ENCODE measurements at places on chromosomes 1 and 21.
A peak's percentile ranks its signal among the peaks of the same experiment; 100 is the strongest.

- DNase-seq = no peak
Observed at GRCh38 chr1:211340622-211341507, 14.2 kb downstream of the TRAF5 start.

DNA sequence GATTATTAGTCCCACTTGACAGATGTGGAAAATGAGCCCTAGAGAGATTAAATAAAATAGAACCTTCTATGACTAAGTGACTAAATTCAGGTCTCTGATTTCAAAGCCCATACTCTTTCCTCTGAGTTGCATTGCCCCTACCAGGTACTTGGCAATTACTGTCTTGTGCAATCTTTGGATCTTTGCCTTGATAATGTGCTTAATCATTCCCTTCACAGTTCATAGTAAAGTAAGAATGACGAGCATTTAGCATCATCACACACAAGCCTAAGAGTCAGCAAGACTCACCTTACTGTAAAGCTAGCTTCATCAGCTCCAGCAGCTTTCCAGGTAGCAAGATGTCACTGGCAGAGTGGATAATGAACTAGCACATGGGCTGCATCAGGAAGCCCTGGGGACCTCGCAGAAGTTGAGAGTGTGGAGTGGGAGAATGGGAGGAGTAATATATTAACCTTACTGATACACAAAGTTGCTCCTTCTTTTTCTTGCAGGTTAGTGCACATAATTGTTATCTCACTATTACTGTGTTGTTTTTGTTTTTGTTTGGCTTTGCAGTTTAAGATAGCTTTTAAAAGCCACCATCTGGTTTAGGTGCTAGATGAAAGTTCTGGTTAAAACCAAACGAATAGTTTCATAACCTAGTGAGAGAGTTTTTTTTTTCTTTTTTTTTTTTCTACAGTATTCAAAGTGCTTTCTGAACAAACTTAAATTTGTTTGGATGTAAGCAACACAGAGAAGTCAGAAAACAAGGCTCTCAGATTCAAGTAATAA, 71.8 kb downstream of the PBX1 start:
- peak; percentile 66 for DNase-seq

DNA sequence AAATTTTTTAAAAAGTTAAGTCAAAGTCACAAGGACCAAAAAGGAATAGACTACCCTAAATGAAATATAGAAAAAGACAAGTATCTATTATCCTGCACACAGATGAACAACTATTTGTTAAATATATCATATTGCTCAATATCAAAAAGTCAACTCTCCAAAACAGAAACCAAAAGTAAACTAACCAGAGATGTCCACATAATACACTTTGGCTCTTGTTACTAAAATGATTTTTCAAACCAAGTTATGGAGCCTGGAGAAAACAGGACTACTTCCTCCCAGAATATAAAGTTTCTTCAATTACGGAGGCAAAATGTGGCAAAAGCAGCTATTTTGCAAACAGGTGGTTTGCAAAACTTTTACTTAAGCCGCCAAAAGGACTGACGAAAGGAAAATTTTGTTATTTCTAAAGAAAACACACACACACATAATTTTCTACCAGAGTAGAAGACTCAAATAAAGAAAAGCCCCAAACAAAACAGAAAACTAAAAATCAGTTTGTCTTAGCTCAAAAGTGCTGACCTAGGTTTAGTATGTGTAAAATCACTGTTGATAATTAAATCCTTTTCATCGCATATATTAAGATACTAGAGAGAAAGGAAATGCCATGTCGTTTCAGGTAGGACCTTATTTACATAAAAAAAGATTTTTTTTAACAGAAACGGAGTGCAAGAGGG, 1.1 kb downstream of the DPYD start:
- DNase-seq = peak; percentile 58

DNA sequence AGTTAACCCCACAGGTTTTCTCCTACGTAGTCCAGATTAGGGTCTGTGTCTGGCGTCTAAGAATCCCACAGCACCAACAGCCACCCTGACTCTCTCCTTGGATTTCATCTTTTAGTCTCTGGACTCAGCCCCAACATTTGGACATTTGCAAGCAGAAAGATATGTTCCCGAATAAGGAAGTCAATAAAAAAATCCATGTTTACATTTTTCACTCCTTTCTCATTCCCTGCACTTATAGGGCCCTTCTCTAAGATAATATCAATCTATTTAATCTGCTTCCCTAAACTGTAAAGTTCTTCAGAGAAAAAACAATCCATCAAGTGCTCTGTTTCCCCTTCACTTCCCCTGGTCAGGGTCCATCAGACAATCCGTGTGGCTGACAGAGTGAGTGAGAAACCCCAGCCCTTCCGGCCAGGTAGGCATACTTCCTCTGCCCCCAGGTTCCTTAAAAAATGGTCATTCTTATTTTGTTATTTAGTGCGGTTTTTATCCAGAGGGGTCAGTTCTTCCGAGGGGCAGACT, 105.9 kb upstream of the CDC42BPA start:
- DNase-seq = no peak

GRCh38 chr1:84688463-84689061, 1.7 kb downstream of the SSX2IP start:
- DNase-seq = peak; percentile 43

DNA sequence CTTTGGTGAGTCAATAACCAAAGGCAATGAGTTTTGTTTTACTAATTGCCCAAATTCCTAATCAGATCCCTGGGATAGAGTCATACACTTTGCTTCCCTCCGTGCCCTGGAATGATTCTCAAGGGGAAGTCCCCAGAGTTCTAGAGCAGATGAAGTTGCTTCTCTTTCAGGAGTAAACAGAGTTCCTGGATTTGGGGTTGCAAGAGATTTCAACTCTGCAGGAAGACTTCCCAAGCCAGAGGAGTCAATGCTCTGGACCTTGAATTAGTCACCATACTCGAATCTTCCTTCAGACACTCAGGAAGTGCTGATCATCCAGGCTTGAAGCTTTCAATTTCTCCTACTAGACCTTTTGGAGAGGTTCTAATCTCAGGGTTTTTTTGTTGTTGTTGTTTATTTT, 39.6 kb downstream of the FCER1A start:
- DNase-seq = peak; percentile 25

DNA sequence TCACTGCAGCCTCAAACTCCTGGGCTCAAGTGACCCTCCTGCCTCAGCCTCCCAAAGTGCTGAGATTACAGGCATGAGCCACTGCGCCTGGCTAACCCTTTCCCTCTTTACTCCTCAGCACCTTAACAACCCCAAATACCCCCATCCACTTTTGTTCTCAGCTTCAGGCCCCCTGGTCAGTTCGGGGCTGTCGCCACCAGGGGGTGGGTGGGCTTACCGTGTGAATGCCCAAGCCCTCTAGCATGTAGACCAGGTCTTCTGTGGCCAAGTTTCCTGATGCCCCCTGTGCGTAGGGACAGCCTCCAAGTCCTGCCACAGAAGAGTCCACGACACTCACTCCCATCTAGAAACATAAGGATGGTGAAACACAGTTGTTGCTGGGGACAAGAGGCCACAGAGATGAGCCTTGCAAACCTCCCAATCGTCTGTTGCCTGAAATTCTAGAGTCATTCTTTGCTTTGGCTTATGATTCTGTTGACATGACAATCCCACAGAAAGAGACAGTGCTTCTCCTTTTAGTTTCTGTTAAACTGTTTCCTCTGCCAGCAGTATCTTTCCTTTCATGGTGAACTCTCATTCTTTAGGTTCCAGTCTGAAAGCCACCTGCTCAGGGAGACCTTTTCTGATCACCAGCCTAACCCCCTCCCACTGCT, 3.8 kb upstream of the GALE start:
- no peak for DNase-seq

- peak; percentile 31 for DNase-seq
Observed at GRCh38 chr1:200376528-200376927, 33.3 kb downstream of the ZNF281 start.

DNA sequence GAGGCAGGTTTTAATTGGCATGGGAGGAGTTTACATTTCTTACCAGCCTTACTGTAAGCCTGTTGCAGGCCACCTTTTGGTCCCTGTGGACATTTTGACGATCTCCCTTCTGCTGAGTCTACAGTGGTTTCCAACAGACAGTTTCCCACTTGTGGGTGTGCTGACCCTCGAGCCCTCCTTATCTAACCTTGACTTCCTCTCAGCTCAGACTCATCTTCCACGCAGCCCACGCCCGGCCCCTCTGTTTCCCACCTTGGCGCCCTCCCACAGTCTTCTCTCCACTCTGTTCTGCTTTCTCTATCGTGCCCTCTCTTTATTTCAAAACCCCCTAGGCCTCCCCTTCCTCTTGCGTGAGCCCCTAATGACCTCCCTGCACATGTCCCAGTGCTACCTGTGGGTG, 6.1 kb upstream of the ARL8A start:
- no peak for DNase-seq

- no peak for DNase-seq
Observed at GRCh38 chr21:26934383-26934782, 32.5 kb downstream of the ADAMTS5 start.

DNA sequence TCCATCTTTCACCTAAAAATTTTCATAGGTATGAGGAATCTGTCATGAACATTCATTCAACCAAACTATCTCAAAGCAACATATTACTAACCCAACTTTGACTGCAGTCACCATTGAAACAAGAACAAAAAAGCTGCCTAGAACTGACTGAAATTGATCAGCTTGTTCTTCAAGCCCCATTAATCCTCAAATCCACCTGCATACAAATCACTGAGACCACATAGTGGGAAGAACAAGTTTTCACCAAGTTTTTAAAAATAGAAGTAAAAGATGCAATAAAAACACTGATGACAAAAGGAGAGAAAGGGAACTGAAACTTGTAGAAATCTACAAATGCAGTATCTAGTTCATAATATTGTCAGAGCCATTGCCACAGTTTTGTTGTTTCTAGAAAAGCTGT, 6.1 kb downstream of the SORT1 start:
- DNase-seq = no peak

DNA sequence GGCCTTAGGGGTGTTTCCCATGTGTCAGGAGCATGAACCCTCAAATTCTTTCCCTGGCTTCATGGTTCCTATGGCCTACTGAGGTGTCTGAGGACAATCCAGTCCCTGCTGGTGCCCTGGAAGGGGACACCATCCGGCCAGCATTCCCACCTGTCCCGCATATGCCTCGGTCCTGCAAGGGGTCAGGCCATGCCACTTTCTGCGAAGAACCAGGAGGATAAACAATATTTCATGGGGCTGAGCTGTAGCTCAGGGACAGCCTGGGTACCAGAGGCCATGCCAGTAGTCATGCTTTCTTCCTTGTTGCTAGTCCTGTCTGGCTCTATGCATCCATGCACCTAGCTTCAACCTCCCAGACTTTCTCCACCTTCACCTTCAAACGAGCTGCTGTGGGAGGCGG, 123.6 kb downstream of the MRPS6 start:
- no peak for DNase-seq

DNA sequence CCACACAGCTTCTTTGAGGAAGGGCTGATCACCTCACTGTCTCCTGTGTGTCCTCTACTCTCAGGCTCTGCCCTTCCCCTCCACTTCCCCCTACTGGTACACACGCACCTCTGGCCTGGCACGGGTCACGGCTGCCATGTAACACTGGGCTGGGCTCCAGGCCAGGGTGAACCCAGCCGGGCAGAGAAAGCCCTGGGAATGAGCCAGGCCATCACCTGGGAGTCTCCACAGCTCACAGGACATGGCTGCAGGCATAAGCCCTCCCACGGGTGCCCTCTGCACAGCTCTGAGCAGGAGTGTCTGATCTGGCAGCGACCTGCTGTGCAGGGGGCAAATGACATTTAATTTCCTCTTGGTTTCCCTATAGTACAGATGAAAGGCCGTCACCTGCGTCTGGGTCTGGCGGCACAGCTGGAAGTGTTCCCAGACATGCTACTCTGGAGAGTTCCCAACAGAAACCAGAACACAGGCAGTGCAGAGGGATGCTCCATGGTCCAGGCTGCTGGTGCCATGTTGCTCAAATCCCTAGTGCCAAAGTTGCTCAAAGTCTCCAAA, 61.2 kb downstream of the ERI3 start:
- no peak for DNase-seq

GRCh38 chr1:12326986-12327385, 97.2 kb downstream of the VPS13D start:
- DNase-seq = no peak

GRCh38 chr1:73887412-73887811, 310.6 kb downstream of the LRRIQ3 start:
- DNase-seq = no peak

DNA sequence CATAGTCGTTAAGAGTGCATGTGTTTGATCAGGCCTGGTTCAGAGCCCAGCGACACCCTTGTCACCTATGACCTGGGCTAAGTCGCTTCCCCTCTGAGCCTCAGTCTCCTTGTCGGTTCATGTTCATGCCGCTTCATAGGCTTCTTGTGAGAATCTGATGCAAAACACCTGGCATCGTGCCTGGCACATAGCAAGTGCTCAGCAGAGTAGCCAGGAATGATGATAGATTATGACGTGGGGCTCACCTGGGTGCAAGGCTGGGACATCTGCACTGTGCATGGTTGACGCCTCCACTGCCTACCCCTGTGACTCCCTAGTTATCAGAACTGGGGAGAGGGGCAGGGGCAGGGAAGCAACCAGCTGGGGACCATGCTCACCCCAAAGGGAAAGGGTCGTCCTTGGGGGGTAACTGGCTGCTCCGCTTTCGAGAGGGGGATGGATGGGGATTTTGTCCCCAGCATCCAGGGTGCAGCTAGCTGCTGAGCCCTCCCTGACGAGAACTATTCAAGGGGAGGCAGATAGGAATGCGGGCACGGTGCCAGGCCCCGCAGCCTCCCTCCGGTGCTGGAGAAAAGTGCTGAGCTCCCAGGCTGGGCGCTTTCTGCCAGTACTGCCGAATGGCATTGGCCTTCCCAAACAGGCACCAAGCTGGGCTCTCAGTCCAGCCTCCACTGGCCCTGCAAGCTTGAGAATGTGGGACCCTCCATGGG, 9.3 kb downstream of the EFHD2 start:
- no peak for DNase-seq

- no peak for DNase-seq
Observed at GRCh38 chr1:67514300-67514699, 84.1 kb upstream of the SERBP1 start.

DNA sequence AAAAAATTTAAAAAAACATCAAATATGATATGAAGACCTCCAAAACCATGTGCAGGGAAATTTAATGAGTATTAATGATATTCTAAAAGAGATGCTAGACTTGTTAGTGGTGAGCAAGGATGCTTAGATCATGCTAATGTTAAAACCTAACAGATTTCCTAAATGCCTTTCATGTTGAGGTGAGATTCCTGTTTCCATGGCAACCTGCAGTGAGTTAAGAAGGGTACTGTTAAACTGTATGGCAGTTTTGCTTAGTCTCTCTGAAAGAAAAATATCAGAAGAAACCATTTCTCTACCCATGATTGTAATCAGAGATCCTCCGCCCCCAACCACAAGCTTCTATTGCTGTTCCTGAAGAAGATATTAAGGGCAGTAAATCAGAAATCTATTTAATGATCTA, 321.6 kb upstream of the LRRC7 start:
- no peak for DNase-seq

- DNase-seq = no peak
Observed at GRCh38 chr1:14926229-14926628, 227.3 kb upstream of the TMEM51 start.

DNA sequence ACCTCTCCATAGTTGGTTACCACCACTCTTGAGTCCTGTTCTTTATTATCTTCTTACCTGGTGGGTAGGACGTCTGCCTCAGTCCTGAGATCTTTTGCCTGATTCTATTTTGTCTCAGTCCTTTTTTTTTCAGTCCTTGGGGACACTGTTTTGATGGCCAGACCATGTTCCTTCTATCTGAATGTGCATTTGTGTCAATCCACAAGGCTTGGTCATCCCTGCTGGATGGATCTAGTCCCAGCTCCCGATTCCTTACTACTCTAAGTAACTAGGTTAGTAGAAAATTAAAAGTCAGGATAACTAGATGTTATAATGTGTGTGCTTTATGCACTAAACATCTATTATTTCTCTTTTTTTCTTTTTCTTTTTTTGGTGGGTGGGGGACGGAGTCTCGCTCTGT, 28.1 kb upstream of the AK4 start:
- DNase-seq = no peak

GRCh38 chr1:177137814-177138213, 26.7 kb downstream of the ASTN1 start:
- no peak for DNase-seq
